ENCODE measurements at places on chromosomes 2 and 18.

GRCh38 chr2:39127973-39128372, 7.1 kb upstream of the SOS1 start:
- no peak for DNase-seq

GRCh38 chr18:69755041-69755440, 192.6 kb downstream of the CD226 start:
- no peak for DNase-seq

- no peak for DNase-seq
Measured at GRCh38 chr2:131509615-131510014, 17.4 kb upstream of the MZT2A start.

DNA sequence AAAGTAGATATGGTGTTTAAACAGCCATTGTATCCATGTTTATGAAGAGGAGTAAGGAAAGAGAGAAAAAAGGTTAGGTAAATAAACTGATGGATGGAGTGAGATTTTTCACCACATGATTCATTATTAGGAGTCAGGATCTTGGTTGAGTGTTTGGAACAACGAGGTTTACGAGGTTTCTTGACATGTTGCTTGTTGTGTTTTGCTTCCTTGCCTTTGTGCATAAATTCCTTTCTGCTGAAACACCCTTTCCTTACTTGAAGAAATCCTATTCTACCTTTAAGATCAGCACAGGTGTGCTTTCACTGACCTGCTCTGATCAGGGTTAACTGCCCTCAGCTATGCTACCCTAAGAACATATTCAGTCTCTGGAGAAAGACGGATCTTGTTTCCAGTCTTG, 66.6 kb downstream of the EFEMP1 start:
- no peak for DNase-seq

DNA sequence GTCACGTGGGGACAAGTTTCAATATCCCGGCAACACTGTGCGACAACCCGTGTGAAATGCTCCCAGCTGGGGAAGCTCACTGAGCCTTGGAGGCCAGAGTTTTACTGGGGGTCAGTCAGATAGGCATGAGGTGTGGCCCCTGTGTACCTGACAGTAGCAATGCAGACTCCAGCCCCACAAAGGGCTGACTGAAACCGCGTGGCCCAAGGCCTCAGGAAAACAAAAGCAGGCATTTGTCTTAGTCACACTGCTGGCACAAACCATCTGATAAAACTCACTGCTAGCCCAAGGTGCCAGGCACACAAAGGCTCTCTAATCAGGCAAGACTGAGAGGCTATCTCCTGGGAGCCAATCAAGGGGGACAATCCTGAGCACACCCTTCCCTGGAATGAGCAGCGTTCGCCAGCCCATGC, 786.6 kb upstream of the RAB6C start:
- no peak for DNase-seq

DNA sequence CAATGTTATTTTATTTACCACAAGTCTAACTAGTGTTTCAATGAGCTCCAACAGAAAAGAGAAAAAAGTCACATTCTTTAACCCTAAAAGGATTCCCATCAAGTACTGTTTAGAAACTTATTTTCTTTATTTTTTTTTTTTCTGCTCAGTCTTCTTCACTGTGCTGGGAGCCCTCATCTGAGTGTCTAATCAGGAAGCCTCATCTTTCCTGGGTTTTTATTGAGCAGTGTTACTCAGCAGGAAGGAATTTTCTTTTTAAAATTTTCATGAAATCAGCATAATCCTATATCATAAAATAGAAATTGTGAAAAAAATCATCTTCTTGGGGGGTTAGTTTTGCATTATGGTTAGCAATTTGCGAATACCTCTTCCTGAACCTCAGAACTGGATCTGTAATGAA, 453.8 kb downstream of the CDH2 start:
- no peak for DNase-seq

- no peak for DNase-seq
Measured at GRCh38 chr2:187034434-187034833, 185.5 kb upstream of the ZSWIM2 start.

GRCh38 chr2:57386305-57386704, 660.3 kb upstream of the VRK2 start:
- DNase-seq = no peak

GRCh38 chr2:27372937-27373336, 2.5 kb downstream of the SNX17 start:
- DNase-seq = no peak

DNA sequence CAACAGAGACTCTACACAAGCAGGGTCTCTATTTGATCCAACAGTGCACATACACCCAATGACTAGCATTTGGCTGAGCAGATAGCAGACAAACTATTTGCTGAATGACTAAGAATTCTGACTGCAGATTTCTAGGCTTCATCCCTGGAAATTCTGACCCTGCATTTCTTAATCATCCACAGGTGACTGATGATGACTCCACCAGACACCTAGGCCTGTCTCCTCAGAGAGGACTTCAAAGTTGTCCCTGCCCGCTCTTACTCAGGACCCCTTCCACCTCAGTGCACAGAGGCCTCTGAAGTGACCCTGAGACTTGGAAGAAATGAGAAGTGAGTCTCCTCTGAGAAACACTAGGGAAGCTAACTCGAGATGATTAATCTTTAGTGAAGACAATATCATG, 51.3 kb downstream of the SEPTIN10 start:
- DNase-seq = no peak

GRCh38 chr2:47259829-47260228, 104.7 kb upstream of the STPG4 start:
- DNase-seq = no peak

- no peak for DNase-seq
Measured at GRCh38 chr18:67771271-67771670, 254.8 kb upstream of the DSEL start.

Data from occipital lobe (tissue), 3 donors.